DMS79 (cell line): ENCODE measurements at places on chromosomes 7 and 10.
A peak's percentile ranks its signal among the peaks of the same experiment; 100 is the strongest.

DNA sequence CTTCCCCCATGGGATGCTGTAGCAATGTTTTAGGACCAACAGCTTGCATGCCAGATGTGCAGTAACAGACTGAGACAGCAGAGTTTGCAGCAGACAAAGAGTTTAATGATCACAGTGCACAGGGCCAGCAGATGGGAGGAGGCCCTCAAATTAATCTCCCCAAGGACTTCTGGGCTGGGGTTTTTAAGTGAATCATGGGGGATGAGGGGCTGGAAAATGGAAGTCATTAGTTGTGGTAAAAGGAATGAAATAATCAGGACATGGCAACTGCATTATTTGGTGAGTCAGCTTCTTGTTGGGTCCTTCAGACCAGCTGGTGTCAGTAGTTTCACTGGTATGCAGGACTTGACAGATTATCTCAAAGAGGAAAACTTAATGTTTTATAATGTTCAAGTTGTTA, 12.6 kb upstream of the NRBF2 start:
- DNase-seq: no peak

DNA sequence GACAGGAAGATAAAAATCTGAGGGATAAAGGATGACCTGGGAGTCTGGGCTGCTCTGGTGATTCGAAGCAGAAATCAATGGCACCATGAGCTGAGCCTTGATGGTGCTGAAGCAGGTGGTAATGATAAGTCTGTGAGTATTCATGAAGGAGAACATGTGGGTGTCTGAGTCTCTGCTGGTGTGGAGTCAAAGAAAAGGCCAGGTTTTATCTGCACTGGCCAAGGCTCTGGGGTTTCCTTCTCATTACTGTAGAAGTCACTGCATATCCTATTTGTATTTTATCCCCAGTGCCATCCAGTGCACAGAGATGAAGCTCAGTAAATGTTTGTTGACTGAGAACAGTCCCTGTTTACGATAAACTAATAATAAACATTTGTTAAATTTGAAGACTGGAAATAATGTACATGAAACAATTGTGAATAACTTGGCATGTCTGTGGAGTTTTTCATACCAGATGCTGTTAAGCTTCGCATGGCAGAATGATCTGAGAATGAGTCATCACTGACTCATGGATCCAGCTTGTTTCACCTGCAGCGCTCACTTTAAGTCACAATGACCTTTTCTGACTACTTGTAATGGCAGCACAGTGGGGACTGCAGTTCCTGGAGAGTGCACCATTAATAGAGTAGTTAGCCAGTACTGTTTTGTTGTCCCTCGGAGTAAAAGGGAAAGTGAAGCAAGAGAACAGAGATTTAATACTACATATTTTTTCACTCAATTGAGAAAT, 538.5 kb downstream of the HTR7 start:
- DNase-seq: peak; percentile 22

DNA sequence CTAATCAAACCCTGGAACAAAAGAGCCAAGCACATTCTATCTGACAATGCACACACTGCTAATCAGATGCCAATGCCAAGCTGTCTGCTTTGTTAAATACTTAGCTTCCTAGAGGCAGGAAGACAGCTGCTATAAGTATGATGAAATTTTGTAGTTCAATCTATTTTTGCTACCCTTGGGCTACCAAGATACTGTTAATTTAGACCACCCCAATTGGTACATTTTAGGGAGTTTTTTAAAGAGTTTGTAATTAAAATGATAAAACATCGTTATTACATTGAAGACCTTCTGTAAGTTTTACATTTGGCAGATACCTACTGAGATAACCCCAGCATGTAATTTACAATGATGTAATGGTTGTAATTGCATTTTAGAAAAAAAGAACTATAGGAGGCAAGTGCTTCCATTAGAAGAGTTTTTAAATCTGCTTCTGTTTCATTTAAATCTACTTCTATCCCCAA, 268.5 kb downstream of the ADK start:
- no peak for DNase-seq

GRCh38 chr7:14839307-14839706, 63.2 kb downstream of the DGKB start:
- no peak for DNase-seq

DNA sequence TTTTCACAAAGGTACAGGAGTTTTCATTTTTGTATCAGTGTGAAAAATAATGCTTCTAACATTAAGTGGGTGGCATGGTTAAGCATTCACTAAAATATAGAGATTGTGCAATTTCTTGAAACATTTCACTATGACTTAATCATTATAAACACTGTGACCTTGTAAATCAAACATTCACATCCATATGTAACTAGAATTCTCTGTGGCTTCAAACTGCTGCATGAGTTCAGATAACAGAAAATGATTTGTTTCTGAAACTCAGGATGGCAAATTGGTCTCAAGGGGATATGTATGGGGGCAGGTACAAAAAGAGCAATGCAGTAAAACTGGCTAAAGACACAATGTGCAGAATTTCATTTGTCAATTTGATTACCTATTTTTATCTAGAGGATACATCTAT, 3.8 kb downstream of the FAM133B start:
- no peak for DNase-seq

DNA sequence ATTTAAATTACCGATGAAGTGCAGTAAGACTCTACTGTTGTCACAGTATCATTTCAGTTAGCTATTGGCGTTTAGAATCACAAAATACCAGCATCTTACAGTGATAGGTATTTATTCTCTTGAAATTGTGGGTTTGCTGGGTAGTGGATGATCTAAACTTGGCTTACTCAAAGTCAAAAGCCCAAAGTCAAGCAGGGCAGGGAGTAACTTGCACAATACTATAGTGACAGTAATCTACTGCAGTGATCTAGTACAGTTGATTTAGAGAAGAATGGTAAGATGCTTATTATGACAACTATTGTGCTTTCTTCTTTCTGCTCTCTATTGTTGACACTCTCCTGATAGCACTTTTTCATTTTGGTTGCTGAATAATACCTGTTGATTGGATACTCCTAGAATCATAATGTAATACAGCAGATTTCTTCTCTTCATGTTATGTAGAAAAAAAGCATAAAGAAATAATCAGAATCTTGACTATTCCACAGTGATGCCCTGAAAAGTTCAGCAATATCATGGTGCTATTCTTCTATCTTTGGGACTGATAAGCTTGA, 10.0 kb downstream of the BTRC start:
- DNase-seq: no peak

DNA sequence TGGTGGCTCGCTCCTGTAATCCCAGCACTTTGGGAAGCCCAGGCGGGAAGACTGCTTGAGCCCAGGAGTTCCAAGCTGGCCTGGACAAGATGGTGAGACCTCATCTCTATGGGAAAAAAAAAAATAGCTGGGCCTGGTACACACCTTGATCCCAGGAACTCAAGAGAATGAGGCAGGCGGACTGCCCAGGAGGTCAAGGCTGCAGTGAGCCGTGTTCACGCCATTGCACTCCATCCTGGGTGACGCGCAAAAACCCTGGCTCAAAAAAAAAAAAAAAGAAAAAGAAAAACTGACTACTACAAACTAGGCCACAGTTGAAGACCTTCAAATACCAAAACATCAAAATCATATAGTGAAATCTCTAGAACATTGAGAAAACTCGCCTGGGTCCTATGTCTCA, 3.9 kb downstream of the BRAT1 start:
- DNase-seq: no peak

DNA sequence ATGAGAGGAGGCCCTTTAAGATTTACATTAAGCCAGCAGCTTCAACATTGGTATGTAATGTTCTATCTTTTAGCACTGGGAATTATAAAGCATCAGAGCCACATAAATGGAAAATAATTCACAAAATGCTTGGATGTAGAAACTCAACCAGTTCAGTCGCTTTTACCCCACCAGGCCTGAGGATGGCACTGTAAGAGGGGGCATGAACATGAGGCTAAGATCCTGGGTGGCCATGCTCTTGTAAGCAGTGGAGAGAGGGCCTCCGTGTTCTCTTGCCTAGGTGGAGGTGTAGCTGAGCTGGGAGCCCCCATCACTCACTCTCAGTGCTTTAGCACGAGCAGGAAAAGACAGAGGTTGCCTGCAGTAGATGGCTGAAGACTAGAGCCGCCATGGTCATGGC, 238.8 kb downstream of the FANK1 start:
- no peak for DNase-seq

GRCh38 chr10:116913695-116914094, 64.4 kb downstream of the ENO4 start:
- no peak for DNase-seq

DNA sequence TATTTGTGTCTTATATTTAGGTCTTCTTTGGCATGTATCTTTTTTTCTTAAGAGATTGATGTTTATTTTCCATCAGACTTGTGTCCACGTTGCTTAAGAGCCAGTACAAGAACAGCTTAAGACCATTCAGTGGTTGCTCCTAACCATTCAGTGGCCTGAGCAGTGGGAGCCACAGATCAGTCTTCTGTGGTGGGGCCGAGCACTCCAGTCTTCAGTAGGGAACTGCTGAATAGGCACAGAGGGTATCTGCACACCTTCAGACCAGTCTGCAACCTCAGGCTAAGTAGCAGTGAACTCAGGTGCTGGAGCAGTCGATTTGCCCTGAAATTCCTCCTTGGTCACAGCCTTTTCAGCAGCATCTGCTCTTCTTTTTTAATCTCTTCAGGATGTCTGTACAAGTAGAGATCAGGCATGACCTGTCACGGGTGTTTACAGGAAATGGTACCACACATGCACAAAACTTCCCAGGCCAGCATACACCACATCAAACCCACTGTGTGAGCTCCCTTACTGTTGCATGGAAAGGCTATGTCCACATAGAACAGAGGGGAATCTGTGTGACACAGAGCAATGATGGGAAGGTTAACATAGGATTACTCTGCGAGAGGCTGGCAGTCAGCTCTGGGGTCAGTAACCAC, 51.5 kb downstream of the FAM107B start:
- no peak for DNase-seq

DNA sequence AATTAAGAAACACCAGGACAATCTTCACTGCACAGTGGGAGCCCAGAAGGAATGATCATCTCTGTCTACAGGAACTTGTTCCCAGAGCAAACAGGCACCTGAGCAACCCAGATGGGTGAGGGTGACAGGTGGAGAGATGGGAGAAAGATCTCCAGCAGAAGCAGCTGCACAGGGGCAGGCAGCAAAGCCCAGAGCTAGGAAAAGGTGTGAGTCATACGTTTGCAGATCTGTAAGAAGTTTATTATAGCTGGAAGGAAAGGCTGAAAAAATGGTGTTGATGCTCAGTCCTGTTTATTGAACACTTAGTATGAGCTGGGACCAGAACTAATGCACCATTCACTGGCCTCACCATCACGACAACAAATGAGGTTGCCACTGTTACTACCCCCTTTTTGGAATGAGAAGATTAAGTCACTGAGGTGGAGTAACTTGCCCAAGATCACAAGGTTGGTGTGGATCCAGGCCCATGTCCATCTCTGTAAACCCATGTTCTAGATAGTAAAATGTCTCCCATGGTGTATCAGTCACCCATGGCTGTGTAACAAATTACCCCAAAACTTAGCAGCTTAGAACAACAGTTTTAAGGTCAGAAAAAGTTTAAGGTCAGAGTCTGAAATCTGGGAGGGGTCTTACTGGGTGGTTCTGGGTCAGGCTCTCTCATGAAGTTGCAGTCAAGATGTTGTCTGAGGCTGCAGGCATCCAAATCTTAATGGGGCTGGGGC, 506.9 kb downstream of the RPS24 start:
- no peak for DNase-seq

GRCh38 chr10:34121781-34122622, 693.1 kb downstream of the PARD3 start:
- no peak for DNase-seq

DNA sequence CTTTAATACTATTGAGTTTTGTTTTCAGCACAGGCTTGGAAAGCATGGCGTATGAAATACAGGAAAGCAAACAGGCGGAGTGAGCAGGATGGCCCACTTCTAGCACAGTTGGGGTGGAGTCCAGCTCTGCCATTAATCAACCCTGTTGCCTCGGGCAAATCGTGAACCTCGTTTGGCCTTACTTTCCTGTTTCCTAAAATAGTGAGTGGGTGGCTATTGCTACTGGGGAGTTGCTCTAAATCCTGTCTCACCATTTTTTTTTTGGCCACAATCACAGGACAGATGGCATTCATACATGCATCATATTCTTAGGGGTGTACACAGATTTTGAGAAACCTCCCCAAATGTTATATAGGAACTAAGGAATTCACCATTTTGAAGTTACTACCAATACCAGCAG, 157.8 kb downstream of the ANLN start:
- no peak for DNase-seq

GRCh38 chr7:29976266-29976665, 13.3 kb downstream of the SCRN1 start:
- no peak for DNase-seq

DNA sequence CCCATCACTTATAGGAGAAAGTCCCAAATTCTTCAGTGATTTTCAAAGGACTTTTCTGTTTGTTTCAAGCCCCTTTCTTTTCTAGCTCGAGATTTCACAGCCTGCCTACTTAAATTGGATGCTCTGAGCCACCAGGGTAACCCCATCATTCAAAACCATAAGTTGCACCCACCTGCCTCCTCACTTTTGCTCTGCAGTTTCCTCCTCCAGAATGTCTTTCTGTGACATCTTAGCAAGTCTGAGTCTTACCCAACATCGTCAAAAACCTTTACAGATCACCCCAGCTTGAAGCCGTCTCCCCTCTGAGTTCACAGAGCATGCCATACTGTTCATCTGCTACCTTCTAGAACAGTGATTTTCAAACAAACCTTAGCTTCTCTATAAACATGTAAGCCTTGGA, 64.3 kb upstream of the CACNB2 start:
- DNase-seq: no peak

GRCh38 chr7:139875821-139876241, 46.8 kb downstream of the TBXAS1 start:
- DNase-seq: no peak

DNA sequence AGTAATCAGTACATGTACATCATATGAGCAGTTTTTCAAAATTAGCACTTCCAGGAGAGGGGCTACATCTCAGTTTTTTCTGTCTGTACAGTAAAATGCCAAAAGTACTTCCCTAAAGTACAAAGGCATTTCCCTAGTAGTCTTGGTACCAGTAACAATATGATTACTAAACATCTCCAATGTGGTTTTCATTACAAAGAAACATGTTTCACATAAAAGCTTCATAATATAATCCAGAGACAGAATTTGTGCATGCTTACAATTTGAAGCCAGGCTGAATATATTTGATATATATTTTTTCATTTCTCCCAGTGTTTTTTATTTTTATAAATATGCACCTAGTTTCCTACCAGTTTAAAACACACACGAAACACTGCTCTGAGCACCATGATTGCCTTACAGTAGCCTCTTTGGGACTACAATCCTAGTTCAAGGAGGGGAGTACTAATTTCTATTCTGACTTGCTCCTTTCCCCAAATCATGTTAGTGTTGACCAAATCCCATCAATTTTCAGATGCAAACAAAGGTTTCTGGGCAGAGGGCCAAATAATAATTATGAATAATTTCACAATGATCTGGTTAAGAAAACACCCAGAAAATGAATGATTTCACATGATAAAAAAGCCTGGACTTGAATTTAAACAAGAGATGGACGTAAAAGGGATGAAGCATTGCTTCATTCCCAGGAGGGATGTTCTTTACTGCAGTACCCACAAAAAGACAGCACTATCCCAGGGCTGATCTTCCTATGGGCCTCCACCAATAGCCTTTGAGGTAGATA, 201.3 kb downstream of the SLC25A13 start:
- no peak for DNase-seq
